ENCODE measurements at places on chromosomes 4 and X.

DNA sequence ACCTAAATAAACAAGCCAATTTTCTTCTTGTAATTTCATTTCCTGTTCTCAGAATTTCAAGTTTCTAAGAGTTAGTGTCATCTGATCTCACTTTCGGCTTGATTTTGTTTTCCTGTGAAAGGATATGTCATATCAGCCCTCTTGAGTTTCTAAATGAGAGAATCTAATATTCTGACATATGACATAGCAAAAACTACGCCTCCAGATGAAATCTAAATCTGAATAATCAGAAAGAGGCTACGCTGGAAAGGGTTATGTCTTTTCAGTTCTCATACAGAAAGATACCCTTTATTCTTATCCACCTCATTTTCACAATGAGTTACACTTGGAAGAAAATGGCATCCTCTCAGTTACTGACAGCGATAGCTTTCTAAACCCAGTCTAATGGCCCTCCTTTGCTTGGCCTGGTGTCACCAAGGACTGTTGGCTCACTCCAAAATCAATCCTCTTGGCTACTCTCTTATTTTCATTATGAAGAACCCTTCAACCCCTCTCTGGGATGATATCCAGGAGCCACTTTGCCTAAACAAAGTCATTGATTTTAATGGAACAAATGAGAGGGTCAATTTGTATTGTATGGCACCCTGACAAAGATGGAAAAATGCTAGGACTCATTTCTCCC is 65.6 kb downstream of the ASB9 start:
- DNase-seq, result no peak

DNA sequence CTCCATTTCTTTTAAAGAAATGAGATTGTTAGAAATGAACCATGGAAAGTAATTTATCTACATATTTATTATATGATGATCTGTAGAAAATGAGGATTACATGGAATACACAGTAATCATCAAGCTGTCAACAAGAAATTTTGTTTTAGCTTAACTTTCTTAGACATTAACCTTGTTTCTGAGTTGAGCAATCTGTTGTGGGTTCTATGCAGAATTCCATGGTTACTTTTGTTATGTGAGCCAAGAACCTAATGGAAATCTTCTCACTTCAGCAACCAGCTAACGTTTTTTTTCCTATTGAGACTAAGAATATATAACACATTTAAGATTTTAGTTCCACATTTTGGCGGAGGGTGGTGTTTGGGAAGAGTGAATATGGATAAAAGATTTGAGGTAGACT is 136.1 kb upstream of the SLC4A4 start:
- no peak for DNase-seq

DNA sequence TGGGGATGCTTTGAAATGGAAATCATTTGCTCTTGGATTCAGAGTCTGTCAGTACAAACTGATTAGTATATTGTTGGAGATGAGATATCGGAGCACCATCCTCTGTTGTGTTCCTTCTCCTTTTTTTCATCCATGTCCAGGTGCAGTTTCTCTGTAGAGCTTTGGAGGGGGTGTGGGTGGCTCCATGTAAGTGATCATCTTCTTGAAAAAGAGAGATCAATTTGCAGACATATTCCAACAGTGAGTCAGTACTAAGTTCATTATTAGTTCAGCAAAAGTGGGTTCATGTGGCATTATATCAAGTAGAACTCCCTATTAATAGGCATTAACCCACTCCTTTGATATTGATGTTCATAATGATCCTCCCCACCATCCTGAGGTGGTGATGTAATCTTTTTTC is 18.9 kb downstream of the FRAS1 start:
- DNase-seq, result no peak

GRCh38 chr4:123599920-123600810 is 203.6 kb downstream of the SPRY1 start:
- peak; percentile 35 for DNase-seq

DNA sequence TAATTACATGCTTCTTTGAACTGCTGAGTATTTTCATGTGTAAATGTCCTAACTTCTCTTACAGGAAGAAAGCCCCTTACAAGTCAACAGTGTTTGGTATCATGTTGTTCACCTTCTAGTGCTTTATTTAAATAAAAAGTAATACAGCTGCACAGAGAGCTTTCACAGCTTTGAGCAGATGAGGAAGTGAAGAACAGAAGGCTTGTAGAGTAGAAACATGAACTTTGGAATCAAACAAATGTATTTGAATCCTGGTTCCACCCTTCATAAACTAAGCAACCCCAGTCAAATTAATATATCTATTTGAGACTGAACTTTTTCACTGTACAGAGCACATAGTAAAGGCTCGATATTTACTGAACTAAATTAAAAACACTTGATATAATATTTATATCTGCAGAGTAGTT is 120.5 kb downstream of the CAMK2D start:
- DNase-seq, result no peak

GRCh38 chr4:89269121-89269666 is 38.4 kb downstream of the GPRIN3 start:
- no peak for DNase-seq

GRCh38 chr4:151263455-151263854 is 13.5 kb upstream of the PRSS48 start:
- DNase-seq, result no peak

DNA sequence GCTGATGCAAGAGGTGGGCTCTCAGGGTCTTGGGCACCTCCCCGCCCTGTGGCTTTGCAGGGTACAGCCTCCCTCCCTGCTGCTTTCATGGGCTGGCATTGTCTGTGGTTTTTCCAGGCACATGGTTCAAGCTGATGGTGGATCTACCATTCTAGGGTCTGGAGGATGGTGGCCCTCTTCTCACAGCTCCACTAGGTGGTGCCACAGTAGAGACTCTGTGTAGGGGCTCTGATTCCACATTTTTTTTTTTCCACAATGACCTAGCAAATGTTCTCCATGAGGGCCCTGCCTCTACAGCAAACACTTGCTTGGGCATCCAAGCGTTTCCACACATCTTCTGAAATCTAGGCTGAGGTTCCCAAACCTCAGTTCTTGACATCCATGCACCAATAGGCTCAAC is 657.9 kb upstream of the CT83 start:
- DNase-seq, result no peak
